ENCODE measurements at places on chromosomes 2 and 18.

- DNase-seq: peak; percentile 3
Measured at GRCh38 chr2:234751275-234751973, 200.4 kb upstream of the SH3BP4 start.

- peak; percentile 96 for DNase-seq
Measured at GRCh38 chr2:88350331-88351248, 101.9 kb downstream of the FOXI3 start.

DNA sequence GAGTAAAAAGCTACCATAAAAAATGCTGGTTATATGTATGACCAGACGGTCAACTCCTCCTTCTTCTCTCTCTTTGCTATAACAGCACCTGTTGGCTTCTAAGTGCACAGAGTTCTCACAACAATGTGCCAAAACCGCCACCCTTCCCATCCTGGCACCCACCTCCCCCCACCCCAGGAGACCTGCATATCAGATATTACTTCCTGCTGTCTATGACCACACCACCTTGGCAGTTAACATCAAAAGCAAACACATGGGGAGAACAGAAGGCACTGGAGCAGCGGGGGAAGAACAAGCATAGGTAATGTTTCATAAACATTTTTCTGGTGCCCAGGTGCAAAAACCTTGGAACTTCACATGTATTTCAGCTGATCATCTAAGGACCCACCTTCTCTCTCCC is 15.5 kb downstream of the SPRED2 start:
- DNase-seq: no peak

DNA sequence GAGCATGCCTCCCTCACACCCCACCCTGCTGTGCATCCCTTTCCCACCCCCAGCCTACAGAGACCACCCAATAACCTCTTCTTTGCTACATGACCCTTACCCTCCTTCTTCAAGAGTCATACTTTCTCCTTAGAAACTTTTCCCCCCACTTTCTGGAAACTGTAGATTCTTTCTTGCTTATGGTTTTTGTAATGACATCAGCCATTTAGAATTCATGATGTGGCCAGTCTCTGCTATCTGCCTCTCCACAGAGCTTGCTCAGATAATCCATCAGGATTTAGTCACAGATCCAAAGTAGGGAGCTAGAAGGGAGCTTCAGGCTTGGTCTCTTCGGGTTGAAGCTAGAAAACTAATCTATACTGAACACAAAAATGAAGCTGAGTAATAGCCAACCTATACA is 36.5 kb downstream of the GALM start:
- DNase-seq: no peak

All from H1 (cell line).